ENCODE measurements at places on chromosomes 1 and 21.

- no peak for DNase-seq
Measured at GRCh38 chr1:164210211-164210739, 348.7 kb upstream of the PBX1 start.

DNA sequence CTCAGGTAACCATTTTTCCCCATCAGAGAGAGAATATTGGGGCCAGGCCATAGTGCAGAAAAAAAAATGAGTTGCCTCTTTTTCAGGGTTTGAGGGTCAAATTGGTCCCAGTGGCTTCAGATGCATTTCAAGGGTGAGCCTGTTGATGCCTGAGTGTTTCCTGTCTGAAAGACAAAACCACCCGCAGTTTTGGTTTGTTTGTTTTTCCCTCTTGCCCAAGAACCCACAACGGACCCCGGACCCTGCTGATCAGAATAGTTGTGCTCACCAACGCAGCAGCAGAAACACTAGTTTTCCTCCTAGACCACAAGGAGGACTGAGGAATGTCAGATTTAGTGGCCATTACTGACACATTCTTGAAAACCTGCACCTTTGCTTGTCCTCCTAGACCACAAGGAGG, 1433.1 kb downstream of the PLA2G4A start:
- no peak for DNase-seq

DNA sequence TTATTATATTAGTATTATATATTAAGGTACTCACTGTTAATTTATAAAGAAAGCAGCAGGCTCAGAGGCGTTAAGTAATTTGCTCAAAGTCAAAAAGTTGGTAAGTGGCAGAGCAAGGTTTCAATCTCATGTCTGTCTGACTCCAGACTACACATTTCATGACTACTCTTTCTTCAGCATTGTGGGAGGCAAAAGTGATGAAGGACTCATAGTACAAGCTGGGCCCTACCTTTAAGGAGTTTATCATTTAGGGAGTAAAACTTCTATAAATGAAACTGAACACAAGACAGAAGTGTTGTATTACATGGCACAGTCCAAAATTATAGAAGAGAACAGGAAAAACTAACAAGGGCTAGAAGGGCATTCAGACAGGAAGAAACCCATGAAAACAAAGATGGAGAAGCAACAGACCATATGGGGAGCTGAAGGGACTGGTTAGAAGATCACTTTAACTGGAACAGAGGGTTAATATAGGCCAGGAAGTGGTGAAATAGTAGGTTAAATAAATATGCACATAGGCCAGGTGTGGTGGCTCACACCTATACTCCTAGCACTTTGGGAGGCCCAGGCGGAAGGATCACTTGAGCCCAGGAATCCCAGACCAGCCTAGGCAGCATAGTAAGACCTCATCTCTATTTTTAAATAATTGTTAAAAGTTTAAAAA, 11.5 kb downstream of the SORT1 start:
- DNase-seq = no peak

DNA sequence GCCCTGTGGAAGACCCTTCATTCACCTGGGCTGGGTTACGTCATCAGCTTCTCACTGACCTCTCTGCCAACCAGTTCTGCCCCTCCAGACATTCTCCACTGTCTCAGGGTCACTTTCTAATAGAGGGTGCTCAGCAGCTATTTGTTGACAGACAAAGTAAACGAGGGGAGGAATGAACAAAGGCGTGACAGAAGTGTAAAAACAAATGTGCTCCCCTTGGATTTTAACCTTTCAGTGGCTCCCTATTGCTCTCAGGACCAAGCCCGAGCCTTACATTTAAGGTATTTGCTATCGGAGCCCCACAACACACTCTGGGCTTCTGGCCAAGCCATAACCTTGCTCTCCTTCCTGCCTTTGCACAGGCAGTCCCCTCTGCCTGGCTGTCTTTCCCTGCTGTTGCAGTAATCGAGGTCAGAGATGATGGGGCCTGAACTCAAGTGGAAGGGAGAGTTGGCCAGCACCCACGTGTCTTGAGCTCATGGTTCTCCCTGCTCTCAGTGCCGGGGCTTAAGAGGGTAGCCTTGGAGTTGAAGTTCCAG, 9.3 kb upstream of the MARCKSL1 start:
- DNase-seq = peak; percentile 76

Measured in common myeloid progenitor, CD34-positive (primary cell).